ENCODE measurements at places on chromosomes 5 and 9. TPM values are rescaled to one million over a fixed set of nuclear protein-coding genes. Genes with fewer than 3 reads are reported as not detected.

Gene PPIP5K2
- polyA plus RNA-seq, result 75.9 TPM

GRCh38 chr5:38961691-38962090 lies 112.5 kb downstream of the RICTOR start:
- no peak for DNase-seq

GRCh38 chr5:27769748-27770402 lies 731.5 kb upstream of the CDH9 start:
- DNase-seq, result no peak

GRCh38 chr9:133048595-133048994 lies 13.2 kb upstream of the CEL start:
- no peak for DNase-seq

Gene AKNA
- polyA plus RNA-seq, result 7.0 TPM

- DNase-seq, result no peak
Observed at GRCh38 chr5:2801577-2802525, 50.4 kb upstream of the IRX2 start.

- no peak for DNase-seq
Observed at GRCh38 chr5:157024208-157024959, 34.5 kb downstream of the HAVCR1 start.
